ENCODE measurements at places on chromosomes 6 and 20.

DNA sequence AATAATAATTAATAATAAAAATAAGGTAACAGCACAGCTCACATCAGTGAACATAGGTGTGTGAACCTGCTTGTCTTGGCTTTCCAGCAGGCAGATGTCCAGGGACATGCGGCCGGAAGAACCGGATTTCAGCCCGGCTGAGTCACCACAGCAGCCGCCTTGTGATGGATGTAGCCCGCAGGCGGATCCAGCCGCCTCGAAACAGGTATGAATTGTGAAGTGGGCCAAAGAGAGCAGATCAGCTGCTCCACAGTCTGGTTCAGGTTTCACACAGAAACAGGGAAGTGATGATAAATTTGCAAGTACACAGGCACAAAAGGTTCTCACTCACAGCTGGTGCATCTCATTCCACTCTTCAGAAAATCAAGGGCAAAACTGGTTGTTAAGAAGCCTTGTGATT, 55.1 kb downstream of the ID4 start:
- no peak for DNase-seq

DNA sequence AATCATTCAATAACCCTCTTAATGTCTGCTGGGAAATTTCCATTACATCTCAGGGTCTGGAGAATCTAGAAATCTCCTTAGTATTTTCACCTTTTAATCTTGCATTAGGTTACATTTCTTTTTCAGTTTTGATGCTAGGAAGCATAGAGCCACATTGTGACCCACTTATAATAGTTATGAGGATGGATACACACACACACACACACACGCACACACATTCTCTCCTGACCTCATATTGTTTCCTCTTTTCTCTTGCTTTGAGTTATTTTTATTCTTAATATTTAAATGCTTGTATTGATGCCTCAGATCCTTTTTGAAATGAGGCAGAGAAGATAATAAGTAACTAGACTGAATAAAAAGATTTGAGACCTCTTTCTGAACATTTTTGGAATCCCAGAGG, 128.4 kb downstream of the KLHL32 start:
- DNase-seq: no peak

DNA sequence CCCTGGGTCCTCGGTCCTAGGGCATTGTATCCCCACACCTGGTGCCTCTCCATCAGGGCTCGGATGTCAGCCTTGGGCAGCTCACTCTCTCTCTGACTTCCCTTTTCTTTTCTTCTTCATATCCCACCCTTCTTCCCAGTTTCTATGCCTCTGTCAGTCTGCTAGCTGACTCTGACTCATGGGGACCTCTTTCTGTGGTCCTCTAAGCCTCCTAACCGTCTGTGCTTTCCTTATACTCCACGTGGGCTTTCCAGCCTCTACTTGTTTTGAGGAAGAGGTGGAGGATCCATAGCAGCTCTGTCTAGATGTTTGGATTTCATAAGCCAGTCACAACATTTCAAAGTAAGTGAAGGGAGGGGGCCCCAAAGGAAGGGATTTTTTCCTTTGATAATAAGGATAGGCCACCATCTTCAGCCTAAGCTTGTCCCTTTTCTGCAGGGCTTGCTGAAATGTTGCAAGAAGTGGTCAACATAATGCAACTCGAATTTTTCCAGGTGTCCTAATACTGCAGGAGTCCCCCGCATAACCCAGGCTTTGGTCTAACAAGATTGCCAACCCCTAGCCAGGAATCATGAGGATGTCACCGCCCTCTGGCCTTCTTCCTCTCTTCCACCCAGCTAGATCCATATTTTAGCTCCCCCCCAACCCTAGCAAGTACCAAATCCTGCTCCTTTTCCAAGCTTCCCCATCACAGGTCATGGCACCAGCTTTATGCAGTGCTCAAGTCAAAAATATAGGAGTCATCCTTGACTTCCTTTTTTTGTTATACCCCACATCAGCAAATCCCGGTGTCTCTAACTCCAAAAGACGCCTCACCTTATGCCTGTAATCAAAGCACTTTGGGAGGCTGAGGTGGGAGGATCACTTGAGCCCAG, 8.7 kb upstream of the PLTP start:
- DNase-seq: no peak

DNA sequence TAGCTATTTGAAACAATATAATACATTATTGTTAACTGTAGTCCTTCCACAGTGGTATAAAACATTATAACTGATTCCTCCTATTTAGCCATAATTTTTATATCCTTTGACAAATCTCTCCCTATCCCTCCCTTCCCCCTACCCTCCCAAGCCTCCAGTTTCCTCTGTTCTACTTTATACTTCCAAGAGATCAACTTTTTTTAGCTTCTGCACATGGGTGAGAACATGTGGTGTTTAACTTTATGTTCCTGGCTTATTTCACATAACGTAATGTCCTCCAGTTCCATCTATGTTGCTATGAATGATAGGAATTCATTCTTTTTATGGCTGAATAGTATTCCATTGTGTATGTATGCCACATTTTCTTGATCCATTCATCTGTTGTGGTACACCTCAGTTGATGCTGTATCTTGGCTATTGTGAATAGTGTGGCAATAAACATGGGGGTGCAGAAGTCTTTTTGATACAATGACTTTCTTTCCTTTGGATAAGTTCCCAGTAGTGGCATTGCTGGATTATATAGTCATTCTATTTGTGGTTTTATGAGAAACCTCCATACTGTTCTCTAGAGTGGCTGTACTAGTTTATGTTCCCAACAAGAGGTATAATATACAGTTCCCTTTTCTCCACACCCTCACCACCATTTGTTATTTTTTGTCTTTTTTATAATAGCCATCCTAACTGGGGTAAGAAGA, 205.0 kb downstream of the KCNQ5 start:
- DNase-seq: no peak

DNA sequence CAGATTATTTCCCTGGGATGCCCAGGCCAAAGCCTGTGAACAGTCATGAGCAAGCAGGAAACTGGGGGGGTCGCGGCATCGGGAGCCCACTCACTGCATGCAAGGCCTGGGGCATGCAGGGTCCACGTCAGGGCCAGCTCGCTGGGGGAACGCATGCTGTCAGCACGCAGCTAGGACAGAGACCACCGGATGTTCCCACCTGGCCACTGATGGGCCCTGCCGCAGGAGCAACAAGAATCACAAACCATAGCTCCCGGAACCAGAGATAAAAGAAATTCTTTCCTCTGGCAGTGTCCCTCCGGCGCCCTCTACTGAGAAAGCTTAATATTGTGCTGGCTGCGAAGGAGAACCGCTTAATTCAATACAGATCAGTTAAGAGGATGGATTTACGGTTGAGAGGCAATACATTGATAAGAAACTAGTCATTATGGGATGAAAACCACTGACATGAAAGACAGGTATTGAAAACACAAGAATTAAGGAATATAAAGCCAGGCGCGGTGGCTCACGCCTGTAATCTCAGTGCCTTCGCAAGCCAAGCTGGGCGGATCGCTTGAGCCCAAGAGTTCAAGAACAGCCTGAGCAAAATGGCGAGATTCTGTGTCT, 32.6 kb downstream of the C6orf15 start:
- DNase-seq: peak; percentile 45

DNA sequence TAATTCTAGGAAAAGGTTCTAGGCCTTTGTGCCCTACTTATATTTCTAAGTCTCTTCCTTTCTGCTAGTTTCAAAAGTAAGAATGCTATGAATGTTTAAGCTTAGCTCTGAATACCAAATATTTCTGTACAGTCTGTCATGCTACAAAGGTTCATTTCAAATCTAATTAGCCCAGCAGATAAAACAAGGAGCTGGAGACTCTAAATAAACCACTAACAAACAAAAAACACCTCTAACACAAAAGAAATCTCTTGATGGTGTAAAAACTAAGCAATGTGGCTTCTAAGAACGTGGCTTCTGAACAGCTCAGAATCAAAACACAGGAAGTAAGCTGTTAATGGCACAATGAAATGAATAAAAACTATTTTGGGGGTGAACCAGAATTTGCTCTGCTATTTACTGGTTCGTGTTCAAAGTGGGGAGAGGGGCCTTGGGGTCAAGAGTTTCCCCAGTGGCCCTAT, 198.3 kb downstream of the BCAS1 start:
- no peak for DNase-seq

- no peak for DNase-seq
Measured at GRCh38 chr20:14415467-14415866, 78.1 kb upstream of the FLRT3 start.

GRCh38 chr6:134173366-134173725, 120.9 kb upstream of the SLC2A12 start:
- no peak for DNase-seq

DNA sequence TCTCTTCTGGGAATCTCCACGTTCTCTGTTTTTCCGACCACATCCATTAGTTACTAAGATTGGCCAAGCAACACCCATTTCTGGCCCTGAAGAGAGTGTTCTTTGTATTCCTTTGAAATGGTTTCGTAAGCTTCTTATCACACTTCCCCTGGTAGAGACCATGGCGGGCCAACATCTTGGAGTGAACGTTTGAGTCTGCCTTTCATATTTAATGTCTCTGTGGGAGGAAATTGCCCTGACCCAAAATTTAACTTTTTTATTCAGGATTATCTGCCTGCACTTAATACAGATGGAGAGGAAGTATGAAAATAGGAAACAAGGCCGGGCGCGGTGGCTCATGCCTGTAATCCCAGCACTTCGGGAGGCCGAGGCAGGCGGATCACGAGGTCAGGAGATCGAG, 177.0 kb upstream of the SNX9 start:
- no peak for DNase-seq

Measured in occipital lobe (tissue), 3 donors.